ENCODE measurements at places on chromosomes 6 and 20.

GRCh38 chr20:50924261-50924920 is 6.8 kb downstream of the ADNP start:
- DNase-seq: no peak

DNA sequence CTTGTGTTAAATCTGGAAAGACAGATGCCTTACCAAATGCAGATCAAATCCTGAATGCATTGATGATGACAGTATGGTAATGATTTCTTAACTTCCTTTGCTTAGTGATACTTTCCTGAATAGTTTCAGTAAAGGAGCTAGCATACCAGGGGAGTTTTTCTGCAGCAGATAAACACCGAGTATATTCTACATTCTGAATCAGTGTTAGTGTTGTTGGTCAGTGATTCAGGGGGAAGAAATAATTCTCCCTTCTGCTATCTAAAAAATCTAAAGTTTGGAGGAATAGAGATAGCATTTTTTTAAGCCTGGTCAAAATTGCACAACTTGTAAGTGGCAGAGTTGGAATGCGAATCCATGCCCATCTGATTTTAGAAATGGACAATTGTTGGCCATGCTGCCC is 512.2 kb upstream of the MARCKS start:
- DNase-seq: no peak

- no peak for DNase-seq
Observed at GRCh38 chr20:4773736-4774135, 52.0 kb downstream of the PRND start.

- no peak for DNase-seq
Observed at GRCh38 chr6:119360262-119360915, 10.8 kb upstream of the MAN1A1 start.

GRCh38 chr20:49649672-49650071 is 64.0 kb downstream of the B4GALT5 start:
- no peak for DNase-seq

- DNase-seq: no peak
Observed at GRCh38 chr6:77650098-77650663, 2.7 kb upstream of the MEI4 start.

DNA sequence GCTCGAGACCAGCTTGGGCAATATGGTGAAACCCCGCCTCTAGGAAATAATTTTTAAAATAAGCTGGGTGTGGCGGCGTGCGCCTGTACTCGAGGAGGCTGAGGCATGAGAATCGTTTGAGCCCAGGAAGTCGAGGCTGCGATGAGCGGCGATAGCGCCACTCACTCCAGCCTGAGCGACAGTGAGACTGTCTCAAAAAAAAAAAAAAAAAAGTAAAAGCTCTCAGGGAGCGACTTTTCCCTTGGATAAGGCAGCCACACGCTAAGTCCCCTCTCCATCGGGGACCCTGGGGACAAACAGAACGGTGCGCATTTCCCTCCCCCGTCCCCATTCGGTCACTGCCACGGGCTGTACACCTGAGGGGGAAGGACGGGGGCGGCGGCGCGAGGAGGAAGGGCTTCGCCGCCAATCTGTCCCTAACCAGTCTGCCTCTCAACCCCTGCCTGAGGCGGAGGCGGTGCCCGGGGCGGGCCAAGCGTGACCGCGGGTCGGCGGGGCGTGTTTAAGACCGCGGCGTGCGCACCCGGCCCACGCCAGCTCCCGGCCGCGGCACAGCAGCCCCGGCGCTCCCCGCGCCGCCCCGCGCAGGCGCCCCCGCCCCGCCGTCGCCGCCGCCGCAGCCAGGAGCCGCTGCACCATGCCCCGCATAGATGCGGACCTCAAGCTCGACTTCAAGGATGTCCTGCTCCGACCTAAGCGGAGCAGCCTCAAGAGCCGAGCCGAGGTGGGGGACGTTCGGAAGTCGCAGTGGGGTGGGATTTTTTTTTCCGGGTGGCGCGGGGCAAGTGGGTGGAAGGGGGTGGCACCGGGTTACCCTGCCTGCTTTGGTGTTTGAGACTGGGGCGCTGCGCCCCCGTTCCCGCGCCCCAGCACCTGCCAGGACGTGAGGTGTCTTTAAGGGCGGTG is at the start of gene GMPR:
GMPR (plus strand) TSS at position 531 of the 906 bp plus-strand sequence; CDS start at position 638, 107 bp downstream.
- DNase-seq: no peak

- no peak for DNase-seq
Observed at GRCh38 chr6:99183066-99183465, 166.4 kb downstream of the FAXC start.

GRCh38 chr6:10542213-10542612 is 21.1 kb downstream of the GCNT2 start:
- no peak for DNase-seq

- no peak for DNase-seq
Observed at GRCh38 chr6:29710281-29710941, 12.8 kb upstream of the HLA-F start.

Data from AG04449 (cell line).